Cerebellar cortex (tissue), 1 donor: ENCODE measurements at places on chromosomes 16 and 17.

- no peak for DNase-seq
Measured at GRCh38 chr17:71801301-71801700, 319.5 kb upstream of the SOX9 start.

DNA sequence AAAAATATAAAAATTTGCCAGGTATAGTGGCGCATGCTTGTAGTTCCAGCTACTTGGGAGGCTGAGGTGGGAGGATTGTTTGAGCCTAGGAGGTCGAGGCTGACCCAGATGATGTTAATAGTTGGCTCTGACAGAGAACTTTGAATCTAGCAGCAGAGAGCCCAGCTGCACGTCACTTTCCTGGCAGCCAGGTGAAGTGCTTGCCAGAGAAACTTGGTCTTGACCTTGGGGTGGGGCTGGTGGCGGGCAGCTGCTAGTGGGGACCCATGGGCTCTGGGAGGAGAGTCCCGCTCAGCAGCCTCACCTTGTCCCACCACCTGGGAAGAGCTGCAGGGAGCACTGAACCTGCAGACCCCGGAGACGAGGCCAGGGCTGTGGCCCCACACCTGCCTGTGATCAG, 3.1 kb upstream of the C16orf74 start:
- DNase-seq: no peak

GRCh38 chr17:11264183-11264871, 23.3 kb downstream of the SHISA6 start:
- DNase-seq: no peak

DNA sequence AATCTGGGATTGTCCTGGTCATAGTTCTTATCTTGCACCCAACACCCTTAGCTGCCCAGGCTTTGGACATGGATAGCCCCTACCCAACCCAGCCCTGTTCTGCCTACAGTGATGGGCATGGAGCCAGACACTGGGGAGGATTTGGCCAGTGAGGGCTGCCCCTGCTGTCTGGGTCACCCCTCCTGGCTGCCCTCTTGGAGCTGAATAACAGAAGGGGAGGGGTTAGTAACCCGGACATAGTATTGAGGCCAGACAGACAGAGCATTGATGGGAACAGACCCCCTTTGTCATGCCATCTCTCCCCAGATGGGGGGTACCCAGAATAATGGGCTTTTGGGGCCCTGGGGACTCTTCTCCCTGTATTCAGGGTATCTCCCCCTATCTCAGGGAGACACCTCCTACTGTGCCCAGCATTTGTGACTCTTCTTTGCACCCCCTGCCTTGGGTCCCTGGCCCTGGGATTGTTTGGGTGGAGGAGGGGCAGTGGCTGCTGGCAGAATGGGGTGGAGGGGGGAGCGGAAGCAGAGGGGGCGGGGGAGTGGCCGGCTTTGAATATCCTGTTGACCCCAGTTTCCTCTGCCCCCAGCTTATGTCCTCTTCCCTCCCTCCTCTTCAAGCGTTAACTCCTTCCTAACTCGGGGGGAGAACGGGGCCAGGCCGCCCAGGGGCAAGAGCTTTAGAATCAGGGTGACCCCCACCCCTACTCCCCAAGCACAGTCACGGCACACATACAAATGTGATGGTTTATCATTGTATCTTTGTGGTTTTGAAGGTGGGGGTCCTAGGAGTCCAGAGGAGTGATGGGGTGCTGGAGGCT, 17.0 kb downstream of the GJD3 start:
- DNase-seq: no peak

DNA sequence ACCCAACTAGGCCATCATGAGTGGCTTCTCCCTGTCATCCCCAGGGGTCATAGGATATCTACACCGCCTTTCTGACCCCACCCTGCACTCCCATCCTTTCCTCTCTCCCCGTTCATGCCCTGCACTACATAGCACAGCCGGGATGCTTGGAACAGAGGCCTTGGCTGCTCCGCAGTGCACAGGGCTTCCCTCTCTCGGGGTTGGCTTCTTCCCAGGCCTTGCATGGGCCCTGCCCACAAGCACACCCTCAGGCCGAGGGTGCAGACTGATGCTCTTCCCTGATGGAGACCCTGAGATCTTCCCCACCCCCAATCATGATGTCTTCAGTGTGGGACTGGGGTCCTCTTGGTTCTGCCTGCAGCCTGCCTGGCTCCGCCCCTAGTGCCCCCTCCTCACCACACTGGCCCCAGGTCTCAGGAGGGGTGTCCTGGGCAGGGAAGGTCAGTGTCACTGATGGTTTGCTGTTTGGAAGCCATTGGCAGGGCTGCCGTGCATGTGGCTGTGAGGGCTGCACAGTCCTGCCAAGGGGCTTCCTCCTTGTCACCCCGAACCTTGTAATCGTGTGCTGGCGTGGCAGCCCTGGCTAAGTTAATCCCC, 14.3 kb upstream of the NAGLU start:
- DNase-seq: no peak

DNA sequence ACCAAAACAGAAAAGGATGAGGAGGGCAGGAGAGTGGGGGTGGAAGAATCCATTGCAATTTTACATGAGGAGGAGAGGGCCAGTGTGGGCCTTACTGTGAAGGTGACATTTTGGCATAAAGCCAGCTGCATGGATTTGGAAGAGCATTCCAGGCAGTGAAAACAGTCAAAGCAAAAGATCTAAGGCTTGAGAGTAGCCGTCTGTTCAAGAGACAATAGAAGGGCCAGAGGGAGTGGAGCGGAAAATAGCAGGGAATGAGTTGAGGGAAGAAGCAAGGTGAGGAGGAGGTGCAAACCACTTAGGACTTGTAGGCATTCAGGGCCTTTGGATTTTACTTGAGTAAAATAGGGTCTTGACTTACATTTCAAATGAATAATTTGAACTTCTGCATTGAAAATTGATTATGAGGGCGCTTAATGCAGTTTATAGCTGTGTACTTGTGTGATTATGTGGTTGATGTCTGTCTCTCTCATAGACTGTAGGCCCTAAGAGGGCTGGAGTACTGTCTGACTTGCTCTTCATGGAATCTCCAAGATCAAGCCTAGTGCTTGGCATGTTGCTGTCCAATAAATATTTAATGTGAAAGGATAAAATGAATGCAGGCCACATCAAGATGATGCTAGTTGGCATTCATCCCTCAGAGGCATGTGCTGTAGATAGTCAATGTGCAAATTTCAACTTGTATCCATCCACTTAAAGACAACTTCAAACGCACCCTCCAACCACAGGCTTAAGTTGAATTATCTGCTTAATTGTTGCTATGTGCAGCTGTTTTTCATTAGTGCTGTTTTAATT, 772.1 kb upstream of the RBFOX1 start:
- DNase-seq: no peak

- DNase-seq: no peak
Measured at GRCh38 chr17:36695082-36695481, 93.7 kb downstream of the MRM1 start.

- DNase-seq: peak; percentile 13
Measured at GRCh38 chr17:36808180-36808661, 129.1 kb upstream of the LHX1 start.

DNA sequence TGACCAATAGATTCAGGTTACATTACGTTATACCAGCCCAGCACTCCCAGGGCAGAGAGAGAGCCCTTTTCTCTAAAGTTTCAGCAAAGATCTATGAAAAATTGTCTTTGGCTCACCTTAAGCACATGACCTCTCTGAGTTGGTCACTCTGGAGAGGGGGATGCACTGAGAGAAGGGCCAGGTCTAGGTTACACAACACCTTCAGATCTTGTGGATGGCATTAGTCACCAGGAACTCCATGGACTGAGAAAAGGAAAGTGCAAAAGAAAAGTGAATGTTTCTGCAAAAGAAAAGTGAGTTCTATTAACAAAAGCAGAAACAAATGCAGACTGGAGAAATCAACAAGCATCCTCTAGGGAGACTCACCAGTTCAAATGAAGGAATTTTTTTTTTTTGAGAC, 253.3 kb upstream of the SALL1 start:
- no peak for DNase-seq

GRCh38 chr16:12186774-12187335, 210.3 kb downstream of the SNX29 start:
- no peak for DNase-seq

GRCh38 chr17:81043725-81044427, 8.9 kb downstream of the BAIAP2 start:
- no peak for DNase-seq

DNA sequence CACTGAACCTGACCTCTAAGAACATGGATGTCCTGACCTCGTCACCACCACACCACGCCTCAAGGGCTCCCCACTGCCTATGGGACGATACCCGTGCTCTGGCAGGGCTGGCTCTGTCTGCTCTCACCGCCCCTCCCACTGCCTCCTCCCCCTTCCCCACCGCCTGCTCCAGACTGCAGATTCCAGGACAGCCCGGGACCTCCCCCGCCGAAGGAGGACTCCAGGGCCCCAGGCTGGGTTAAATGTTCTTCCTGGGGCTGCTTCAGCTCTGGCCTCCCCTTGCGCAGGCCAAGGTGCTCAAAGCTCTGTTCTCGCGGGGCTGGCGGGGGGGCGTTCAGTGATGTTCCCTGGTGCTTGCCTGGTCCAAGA, 3.1 kb downstream of the NPW start:
- no peak for DNase-seq
